Stimulated activated CD4-positive, alpha-beta T cell treated with anti-CD3 and anti-CD28 coated beads, Interleukin-4, amount 100 ng/mL, for 4 hours (primary cell): ENCODE measurements at places on chromosomes 1 and 21.
A peak's percentile ranks its signal among the peaks of the same experiment; 100 is the strongest.

GRCh38 chr1:16367968-16368890 is 1.2 kb downstream of the SZRD1 start:
- DNase-seq, result no peak

- DNase-seq, result no peak
Measured at GRCh38 chr1:233485385-233485784, 128.5 kb upstream of the KCNK1 start.

DNA sequence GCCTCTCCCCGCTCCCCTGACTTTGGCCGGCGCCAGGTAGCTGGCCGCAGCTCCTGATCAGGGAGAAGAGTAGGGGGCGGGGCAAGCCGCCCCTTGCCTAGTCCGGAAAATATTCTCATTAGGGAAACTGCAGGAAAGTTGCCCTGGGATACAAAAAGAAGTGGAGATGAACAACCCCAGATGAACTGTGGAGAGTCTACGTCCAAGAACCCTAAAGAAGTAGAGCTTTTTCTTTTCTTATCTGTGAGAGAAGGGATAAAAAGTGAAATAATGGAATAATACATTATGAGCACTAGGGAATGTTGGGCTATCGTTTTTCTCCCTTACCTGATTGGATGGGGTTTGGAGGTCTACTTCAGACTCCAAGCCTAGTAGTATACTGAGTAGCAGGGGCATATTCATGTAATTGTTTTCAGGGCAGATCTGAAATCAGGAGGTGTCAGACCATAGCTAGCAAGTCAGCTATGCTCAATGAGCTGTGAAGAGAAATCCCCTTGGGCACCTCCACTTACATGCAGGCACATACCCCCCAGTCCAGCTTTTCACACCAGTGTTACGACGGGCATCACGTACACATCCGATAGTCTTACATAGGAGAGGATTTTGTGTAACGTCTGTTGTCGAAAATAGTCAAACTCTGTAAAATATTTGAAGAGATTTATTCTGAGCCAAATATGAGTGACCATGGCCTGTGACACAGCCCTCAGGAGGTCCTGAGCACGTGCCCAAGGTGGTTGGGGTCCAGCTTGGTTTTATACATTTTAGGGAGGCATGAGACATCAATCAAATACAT is 1.7 kb upstream of the DUSP10 start:
- DNase-seq, result no peak

DNA sequence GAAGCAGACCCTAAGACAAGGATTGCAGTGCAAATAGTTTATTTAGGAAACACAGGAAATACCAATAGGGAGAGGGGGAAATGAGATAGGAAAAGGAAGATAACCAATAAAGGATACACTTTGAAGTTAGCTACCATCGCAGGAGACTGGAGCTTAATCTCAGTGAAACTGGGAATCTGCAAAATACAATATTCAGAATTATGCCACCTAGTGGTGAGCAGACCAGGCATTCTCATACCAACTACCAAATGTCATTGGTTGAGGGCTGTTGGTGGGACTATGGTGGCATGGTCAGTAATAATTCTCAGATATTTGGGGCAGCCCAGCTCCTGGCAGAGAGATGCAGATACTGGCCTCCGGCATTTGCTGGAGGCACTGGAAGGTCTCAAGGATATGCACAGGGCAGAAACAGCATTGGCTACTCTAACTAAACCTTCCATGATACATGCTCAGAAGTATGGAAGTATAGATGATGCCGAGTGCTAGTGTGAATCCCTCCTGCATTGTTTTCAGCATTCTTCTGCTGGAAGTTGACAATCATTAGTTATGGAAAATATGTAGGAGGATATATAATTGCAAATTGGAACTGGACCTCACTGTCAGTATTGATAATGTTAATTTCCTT is 11.8 kb upstream of the ZFP69B start:
- DNase-seq, result peak; percentile 3

- DNase-seq, result no peak
Measured at GRCh38 chr1:19123837-19124236, 86.2 kb downstream of the UBR4 start.

GRCh38 chr21:43981871-43982210 is 30.3 kb upstream of the TRAPPC10 start:
- DNase-seq, result no peak

- no peak for DNase-seq
Measured at GRCh38 chr1:8166406-8166805, 140.3 kb upstream of the ERRFI1 start.

- DNase-seq, result no peak
Measured at GRCh38 chr1:11362547-11363021, 89.6 kb downstream of the UBIAD1 start.

DNA sequence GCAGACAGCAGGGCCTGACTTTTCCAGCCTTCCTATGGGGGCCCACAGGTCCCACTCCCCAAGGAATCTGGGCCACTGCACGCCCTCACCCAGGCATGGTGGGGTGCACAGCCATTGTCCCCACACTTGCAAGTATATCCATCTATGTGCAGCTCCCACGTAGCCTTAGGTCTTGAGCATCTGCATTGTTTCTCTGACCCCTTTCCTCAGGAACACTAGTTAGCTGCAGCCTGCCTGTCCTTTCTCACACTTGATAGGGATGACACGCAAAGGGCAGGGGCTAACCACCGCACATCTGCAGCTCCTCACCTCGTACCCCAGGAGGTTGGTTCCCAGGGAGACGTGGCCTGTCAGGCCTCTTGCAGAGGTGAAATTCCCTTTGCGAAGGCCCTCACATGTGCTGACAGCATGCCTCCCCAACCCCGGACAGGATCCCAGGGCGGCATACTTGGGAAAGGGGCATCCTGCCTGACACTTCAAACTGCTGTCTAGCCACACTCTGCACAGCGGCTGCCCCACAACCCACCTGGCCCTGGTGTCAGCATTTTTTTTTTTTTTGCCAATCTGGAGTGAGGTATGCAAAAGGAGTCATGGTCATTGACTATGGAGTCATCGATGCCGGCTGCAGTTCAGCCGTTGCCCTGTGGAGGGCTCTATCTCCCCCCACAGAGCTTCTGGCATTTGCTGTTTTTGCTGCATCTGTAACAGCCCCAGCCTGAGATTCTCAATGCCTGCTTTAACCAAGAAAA is 5.0 kb downstream of the JMJD4 start:
- no peak for DNase-seq

DNA sequence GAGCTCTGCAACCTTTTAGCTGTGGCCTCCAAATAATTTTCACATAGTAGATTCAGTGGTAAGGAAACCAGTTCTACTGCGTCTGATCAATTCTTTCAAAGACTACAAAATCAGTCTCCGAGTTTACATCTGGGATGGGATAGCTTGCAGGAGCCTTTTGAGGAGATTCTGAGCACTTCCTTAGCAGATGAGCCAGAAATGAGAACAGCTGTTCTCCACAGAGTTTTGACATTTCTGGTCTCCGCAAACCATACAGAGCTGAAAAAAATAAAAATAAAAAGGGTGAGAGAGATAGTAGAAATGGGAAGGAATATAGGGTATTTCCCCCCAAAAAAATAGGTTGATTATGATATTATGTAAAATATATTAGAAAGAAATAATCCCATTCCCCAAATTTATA is 119.3 kb downstream of the LYPLAL1 start:
- DNase-seq, result no peak

DNA sequence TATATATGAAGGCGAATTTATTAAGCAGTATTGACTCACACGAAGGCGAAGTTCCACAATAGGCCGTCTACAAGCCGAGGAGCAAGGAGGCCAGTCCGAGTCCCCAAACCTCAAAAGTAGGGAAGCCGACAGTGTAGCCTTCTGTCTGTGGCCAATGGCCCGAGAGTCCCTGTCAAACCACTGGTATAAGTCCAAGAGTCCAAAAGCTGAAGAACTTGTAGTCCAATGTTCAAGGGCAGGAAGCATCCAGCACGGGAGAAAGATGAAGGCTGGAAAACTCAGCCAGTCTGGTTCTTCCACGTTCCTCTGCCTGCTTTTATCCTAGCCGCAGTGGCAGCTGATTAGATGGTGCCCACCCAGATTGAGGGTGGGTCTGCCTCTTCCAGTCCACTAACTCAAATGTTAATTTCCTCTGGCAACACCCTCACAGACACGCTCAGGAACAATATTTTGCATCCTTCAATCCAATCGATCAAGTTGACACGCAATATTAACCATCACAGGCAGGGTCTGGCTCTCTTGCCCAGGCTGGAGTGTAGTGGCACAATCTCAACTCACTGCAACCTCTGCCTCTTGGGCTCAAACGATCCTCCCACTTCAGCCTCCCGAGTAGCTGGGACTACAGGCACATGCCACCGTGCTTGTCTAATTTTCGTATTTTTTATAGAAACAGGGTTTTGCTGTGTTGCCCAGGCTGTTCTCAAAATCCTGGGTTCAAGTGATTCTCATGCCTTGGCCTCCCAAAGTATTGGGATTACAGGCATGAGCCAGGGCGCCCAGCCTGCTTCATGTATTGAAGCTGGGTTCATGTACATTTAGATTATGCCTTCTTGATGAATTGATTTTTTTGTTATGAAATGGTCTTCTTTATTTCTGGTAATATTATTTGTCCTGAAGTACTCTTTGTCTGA is 85.3 kb downstream of the DHRS3 start:
- no peak for DNase-seq

DNA sequence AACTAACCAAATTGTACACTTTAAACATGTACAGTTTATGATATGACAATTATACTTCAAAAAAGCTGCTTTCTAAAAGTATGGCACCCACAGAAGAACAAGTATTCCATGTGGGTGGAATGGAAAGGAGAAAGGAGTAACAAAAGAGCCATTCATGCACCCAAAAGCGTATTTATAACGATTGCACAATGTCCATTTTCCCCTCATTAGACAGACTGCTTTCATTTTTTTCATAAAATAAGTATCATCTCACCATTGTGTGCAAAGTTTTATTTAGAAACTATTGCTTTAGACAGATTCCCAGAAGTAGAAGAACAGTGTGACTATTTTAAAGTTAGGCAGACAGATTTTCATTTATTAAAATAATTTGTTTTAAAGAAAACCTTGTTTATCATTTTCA is 59.6 kb downstream of the KIAA0319L start:
- no peak for DNase-seq

- DNase-seq, result no peak
Measured at GRCh38 chr1:66978201-66978600, 53.4 kb downstream of the MIER1 start.

DNA sequence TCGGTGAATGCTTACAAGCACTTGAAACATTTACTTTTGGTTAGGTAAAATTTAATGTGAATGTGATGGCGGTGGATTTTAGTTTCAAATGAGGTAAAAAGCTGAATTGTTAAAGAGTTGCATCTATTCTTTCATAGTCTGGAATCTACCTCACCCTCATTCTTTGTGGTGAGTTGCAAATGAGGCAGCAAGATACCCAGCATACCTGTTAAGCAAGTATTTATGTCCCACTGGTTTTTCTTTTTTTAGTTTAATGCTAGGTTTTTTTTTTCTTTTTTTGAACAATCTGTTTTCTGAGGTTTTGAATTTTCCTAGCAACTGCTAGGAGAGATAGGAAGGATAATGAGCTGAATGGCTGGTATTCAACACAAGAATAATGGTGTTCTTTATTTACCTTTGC is 127.9 kb upstream of the CACYBP start:
- no peak for DNase-seq

- DNase-seq, result peak; percentile 87
Measured at GRCh38 chr1:204453141-204453772, 41.3 kb downstream of the PIK3C2B start.

- DNase-seq, result no peak
Measured at GRCh38 chr1:163307479-163308171, 14.1 kb upstream of the NUF2 start.

- DNase-seq, result no peak
Measured at GRCh38 chr21:38236232-38236631, 20.6 kb upstream of the KCNJ15 start.

GRCh38 chr1:27445177-27445936 is 44.6 kb downstream of the WASF2 start:
- DNase-seq, result no peak

DNA sequence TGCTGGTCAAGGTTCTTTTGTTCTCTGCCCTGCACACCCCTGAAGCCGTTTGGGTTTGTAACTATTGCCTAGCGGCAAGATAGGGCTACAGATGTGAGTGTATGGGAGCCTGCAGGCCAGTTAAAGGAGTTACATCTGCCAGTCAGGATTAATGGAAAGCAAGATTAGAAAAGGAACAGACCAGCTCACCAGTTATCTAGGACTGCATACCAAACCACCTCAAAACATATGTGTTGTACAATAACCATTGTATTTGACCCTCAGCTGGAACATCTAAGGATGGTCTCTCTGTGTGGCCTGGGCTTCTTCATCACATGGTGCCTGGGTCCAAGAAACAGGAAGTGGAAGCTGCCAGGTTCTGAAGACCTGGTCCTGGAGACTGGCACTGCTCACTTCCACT is 52.5 kb upstream of the FBXO28 start:
- no peak for DNase-seq

GRCh38 chr1:94961988-94962387 is 35.1 kb upstream of the CNN3 start:
- no peak for DNase-seq

DNA sequence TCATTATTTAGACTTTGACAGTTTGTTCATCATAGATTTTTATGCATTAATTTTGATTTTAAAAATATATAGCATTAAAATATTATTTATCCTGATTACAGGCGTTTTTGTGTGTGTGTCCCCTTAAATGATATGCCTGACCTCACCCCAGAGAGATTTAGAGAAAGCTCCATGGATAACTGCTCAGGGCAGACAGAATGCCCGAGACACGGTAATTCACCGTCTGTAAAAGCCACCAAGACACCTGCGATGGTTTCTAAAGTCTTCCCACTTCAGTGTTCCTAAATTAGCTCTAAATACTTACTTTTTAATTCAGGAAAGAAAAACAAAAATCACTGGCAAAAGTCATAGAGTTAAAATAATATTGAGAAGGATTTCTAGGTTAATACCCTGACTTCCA is 350.6 kb upstream of the RUNX1 start:
- DNase-seq, result no peak

- DNase-seq, result no peak
Measured at GRCh38 chr1:203898458-203899352, 37.3 kb downstream of the SNRPE start.

- DNase-seq, result no peak
Measured at GRCh38 chr21:35090403-35090802, 41.3 kb upstream of the RUNX1 start.

DNA sequence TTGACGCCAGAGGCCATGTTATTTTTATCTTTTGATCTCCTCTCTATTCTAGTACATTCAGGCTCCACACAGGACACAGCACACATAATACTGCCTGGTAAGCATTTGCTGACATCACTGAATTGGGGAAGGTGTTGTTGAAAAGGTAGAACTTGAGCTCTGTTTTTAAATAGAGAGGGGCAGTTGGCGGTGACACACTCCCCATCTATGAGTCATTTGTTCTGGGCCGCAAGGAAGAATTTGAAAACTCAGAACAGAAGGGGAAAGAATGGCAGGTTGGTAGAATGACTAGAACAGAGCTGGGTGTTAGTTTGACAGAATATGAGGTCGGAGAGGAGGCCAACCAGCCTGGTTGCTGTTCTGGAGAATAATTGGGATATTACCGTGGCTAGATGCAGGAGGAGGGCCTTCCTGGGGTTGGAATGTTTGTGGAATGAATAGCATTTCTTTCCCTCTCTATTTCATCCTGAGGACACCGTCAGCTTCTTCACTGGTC is 52.1 kb upstream of the ERRFI1 start:
- DNase-seq, result no peak

- no peak for DNase-seq
Measured at GRCh38 chr1:159250638-159251216, 46.1 kb downstream of the ACKR1 start.
